ENCODE measurements at places on chromosomes 16 and 17.

GRCh38 chr17:75539967-75540729 lies 14.7 kb downstream of the LLGL2 start:
- no peak for DNase-seq

DNA sequence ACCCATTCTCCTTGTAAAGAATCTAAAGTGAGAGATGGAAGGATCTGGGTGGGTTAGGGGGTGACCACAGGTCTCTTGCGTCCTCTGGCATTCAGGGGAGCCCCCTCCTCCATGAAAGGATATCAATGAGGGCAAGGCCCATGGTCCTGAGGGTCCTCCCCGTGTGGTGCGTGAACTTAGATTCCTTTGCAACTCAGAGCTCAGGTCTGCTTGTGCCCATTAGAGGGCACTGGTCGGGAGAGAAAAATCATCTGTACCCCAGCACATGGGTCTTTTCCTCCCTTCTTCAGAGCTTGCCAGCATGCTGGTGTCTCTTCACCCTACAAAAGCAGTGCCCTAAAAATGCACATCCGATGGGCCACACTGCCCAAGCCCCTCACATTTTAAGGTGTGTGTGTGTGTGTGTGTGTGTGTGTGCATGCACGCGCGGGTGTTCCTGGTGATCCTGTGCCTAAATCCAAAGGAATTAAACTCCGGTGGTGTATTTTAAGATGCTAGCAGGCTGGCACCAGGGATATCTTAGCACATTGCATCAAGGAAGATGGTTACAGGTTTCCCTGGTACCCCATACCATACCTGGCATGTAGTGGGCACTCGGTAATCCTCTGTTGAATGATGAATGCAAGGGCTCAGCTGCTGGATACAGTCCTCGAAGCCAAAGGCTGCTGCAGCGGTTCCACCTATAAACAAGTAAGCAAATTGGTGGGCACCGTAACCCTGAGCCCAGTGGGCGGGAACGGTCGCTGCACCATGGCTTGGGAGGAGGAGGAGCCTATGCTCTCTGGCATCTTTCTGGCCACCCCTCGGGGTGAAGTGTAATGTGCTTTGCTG lies 4.7 kb downstream of the C1QTNF1 start:
- no peak for DNase-seq

DNA sequence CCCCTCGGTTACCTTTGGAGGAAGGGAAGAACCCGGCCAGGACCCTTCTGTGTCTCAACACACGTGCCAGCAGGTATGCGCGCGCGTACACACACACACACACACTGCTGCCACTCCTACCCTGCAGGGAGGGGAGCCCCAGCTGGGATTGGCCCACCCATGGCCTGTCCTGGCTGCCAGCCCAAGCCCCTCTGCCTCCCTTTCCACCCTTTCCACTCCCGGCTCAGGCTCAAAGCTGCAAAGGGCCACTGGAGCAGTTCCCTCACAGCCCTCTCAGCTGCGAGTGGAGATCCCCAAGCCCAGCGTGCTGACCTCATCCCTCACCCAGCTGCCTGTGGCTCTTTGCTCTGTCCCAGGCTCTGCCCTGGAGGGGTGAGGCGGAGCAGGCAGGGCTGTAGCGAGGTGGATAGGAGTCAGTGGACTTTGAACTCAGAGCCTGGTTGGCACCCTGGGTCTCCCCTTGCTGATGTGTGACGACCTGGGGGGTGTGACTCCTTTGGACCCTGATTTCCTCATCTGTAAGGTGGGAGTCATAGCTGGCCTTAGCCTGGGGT lies 14.5 kb downstream of the KIF19 start:
- DNase-seq: no peak

- no peak for DNase-seq
Observed at GRCh38 chr17:76497979-76498875, 3.0 kb downstream of the RHBDF2 start.

All from stimulated activated CD4-positive, alpha-beta T cell treated with anti-CD3 and anti-CD28 coated beads, Interleukin-1b, Interleukin-23, amount 100 ng/mL, for 1 hour (primary cell).